ENCODE measurements at places on chromosomes 1 and 21. TPM values are rescaled to one million over a fixed set of nuclear protein-coding genes. Genes with fewer than 3 reads are reported as not detected.

LCE3E gene
- total RNA-seq: not detected

FBLIM1 gene
- 82.6 TPM for total RNA-seq

THEM5 gene
- not detected for total RNA-seq

OR2T4 gene
- total RNA-seq: not detected

ARHGEF11 gene
- 19.0 TPM for total RNA-seq

WLS gene
- total RNA-seq: 40.5 TPM

IL24 gene
- 19.8 TPM for total RNA-seq
